ENCODE measurements at places on chromosomes 1 and 21.
A peak's percentile ranks its signal among the peaks of the same experiment; 100 is the strongest.

GRCh38 chr1:44103270-44104131 lies 15.1 kb upstream of the KLF17 start:
- DNase-seq = no peak

DNA sequence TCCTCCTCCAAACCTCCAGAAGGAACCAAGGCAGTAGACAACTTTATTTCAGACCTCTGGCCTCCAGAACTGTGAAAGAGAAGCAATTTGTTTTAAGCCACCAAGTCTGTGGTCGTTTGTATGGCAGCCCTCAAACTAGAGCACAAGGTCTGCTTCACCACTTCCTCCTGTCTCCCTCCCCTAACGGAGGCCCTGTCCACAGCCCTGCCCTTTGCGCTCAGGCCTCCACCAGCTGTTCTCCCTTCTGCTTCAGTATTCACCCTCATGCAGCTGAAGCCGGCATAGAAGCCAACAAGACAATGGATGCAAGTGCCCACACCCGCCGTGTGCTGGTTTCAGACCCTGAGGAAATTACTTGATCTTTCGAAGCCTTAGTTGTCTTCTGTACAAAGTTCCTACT lies 364.1 kb downstream of the HHAT start:
- no peak for DNase-seq

- DNase-seq = peak; percentile 88
Observed at GRCh38 chr1:11918799-11919519, 7.3 kb downstream of the KIAA2013 start.

DNA sequence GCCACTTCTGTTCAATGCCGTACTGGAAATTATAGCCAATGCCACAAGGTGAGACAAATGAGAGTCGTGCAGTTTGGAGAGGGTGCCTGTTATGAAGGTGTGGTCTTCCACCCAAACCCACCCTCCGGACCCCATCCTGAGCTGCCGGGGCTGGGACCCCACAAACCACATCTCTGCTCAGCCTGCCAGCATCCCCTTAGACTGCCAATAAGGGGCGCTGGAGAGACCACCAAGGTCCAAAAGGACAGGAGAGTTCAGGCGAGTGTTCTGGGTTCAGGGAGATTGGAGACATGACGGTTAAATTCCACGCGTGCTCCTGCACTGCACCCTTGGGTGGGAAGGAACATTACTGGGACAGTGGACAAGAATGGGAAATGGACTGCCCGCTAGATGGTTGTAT lies 48.7 kb upstream of the COL18A1 start:
- DNase-seq = no peak

- DNase-seq = peak; percentile 29
Observed at GRCh38 chr21:27582246-27582947, 615.5 kb upstream of the ADAMTS5 start.

DNA sequence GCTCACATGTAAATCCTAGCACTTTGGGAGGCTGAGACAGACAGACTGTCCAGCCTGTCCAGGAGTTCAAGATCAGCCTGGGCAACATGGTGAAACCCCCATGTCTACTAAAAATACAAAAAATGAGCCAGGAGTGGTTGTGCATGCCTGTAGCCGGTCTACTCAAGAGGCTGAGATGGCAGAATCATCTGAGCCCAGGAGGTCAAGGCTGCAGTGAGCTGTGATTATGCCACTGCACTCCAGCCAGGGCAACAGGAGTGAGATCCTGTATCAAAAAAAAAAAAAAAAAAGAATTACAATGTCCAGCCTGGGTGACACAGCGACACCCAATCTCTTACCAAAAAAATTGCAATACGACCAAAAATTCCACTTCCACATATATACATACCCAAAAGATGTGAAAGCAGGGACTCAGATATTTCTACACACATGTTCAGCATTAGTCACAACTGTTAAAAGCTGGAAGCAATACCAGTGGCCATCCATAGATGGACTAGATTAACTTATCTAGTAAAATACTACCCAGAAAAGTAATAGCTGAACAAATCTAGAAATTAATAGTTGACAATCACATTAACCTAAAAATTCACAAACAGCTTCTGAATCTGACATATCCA lies 49.2 kb downstream of the ASH1L start:
- peak; percentile 79 for DNase-seq

All from IMR-90 (cell line).